ENCODE measurements at places on chromosomes 4 and X. TPM values are rescaled to one million over a fixed set of nuclear protein-coding genes. Genes with fewer than 3 reads are reported as not detected.

Gene VSIG4
- 79.9 TPM for total RNA-seq

DNA sequence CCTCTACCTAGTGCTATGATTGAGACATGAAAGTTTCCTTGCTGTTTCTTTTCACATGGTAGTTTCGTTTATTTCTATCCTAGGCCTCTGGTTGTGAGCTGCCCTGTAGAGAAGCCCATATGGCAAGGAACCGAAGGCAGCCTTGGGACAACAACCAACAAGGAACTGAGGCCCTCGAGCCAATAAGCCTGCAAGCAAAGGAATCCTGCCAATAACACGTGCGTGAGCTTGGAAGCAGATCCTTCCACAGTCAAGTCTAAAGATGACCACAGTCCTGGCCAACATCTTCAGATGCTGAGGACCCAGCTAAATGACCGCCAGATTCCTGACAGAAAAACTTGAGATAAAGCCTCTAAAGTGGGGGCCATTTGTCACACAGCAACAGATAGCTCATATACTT is 100.4 kb upstream of the FAM9B start:
- DNase-seq: no peak

GRCh38 chr4:116544946-116545345 is 540.4 kb downstream of the TRAM1L1 start:
- DNase-seq: no peak

- DNase-seq: no peak
Measured at GRCh38 chr4:2103843-2104547, 44.9 kb downstream of the NAT8L start.

GRCh38 chrX:22365460-22365859 is 92.7 kb downstream of the CBLL2 start:
- DNase-seq: no peak

GRCh38 chr4:123477711-123478209 is 81.2 kb downstream of the SPRY1 start:
- no peak for DNase-seq

DNA sequence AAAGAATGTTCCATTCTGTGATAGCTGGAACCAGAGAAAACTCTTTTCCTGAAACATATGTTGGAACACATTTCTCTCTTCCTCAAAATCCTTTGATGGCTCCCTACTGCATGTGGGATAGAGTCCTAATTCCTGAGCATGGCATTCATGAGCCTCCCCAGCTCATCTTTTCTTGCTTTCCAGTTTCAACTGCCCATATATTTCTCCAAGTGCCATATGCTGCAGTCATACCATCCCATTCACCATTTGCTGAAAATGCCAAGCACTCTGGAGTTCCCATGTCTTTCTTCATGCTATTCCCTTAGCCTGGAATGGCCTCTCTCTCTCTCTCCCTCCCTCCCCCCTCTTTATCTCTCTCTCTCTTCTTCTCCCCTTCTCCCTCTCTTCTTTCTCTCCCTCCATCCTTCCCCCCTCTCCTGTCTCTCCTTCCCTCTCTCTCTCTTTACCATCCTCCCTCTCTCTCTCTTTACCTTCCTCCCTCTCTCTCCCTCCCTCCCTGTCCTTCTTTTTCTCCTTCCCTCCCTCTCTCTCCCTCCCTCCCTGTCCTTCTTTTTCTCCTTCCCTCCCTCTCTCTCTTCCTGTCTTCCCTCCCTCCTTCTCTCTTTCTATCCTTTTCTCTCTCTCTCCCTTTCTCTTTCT is 134.1 kb upstream of the GPC4 start:
- no peak for DNase-seq

DNA sequence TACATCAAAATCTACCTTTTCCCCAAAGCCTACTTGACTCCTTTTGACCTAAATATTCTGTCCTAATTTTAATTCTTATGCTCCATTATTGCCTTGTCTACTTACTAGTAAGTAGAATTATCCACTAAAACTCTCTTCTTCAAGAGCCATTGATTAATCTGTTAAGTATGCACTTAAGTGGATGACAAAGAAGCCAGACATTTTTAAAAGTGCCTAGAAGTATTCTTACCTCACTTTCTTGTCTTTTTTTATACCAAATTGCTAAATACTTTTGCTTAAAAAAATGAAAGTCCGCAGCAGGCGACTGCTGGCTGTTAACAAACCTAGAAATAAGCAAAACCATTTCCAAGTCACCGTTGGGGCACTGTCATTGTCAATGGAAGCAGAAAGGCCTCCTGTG is 20.1 kb upstream of the FRMPD4 start:
- DNase-seq: no peak

DNA sequence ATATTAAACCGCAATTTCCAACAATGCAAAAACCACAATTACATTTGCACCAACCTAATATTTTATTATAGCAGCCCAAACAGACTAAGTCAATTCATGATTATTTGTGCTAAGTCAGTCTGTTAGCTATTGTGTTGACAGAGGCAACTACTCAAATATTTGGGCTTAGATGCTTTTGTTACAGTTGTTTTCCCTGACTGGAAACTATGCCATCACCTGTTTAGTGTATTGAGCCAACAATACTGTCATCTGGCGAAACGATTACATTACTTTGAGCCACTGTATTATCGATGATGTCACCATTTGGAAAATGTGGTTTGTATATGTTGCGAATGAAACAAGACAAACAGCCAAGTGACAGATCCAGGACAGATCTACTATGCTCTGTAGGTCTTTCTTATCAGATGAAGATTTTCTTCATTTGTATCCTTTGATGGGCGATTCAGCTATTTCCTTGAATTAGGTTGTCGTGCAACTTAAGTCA is 38.7 kb upstream of the INTS6L start:
- no peak for DNase-seq

Data from mucosa of descending colon (tissue), 3 donors.